ENCODE measurements at places on chromosomes 12 and 14. TPM values are rescaled to one million over a fixed set of nuclear protein-coding genes. Genes with fewer than 3 reads are reported as not detected.

Gene IRAK3
- 0.21 TPM for total RNA-seq

Gene ABCD2
- total RNA-seq = not detected

Gene SPIC
- not detected for total RNA-seq

Gene CPNE6
- not detected for total RNA-seq

Gene RAN
- 471 TPM for total RNA-seq

Gene KRT3
- not detected for total RNA-seq

DNA sequence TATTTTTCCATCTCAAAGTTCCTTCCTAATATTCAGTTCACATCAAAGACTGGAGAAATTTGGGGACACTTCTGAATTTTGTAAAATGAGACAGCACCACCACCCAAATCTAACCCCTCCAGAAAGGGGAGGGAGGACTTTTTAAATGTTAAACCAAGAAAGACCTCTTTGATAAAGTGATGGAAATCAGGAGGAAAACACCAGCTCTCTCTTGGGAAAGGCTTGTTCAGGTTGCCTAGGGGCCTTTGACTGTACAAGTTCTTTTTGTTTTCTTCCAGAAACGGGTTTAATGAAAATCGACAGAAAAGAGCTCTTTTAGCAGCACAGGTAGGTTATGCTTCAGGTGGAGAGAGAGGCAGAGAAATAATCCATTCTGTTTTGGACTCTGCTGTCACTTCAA is 112.3 kb downstream of the OTOGL start:
- no peak for DNase-seq

GRCh38 chr14:88790501-88791251 is 2.1 kb downstream of the EML5 start:
- no peak for DNase-seq

DNA sequence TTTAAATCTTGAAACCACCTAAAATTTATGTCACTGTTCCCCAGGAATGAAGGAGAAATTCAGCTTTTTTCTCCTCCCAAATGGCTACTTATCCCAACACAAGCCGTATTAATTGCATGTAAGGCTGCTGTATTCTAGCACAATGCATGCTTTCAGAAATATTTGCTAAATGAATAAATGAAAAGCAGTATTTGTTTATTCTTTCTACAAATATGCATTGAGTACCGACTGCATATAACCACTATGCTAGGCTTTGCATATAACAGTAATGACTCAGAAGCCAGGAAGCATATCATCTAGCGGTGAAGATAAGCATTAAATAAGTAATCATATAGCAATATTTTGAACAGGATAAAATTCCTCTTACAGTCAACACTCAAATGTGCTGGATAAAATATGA is 5.7 kb upstream of the LRR1 start:
- DNase-seq = no peak

- no peak for DNase-seq
Measured at GRCh38 chr14:105366386-105367074, 31.8 kb upstream of the TEX22 start.

- DNase-seq = no peak
Measured at GRCh38 chr14:51593397-51593796, 58.3 kb upstream of the FRMD6 start.

DNA sequence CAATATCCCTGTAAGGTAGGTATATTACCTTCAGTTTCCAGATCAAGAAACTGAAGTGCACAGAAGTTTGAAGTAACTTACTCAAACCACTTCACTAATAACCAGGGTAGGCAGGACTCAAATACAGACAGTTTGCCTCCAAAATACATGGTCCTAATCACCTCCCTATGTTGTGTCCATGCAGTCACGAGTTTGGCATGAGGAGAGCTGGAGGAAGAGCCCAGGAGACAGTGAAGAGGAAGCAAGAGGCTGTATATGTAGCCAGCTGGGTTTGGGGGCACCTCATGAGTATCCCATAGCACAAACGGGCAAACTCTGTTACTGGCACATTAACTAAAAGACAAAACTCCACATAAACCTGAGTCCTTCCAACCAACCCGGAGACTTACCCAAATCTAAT is 79.2 kb downstream of the DUSP16 start:
- no peak for DNase-seq

DNA sequence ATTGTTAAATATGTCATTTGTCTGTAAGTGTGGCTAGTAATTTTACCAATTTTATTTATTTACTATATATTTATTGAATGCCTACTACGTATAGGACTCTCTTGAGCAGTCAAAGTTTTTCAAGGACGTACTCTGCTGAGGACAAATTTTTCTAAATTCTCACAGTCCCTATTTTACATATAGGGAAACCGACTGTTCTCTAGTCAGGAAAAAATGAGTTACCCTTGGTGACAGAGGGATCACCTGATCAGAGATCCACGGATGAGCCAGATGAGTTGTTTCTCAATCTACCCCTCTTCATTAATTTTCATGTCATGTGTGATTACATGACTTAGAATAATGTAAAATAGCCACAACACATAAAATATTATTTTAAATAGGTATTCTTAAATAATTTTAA is 96.2 kb upstream of the SLC38A2 start:
- DNase-seq = no peak

GRCh38 chr12:64323476-64324225 is 66.9 kb downstream of the C12orf56 start:
- no peak for DNase-seq

- no peak for DNase-seq
Measured at GRCh38 chr12:27840229-27840999, 60.4 kb upstream of the MANSC4 start.

DNA sequence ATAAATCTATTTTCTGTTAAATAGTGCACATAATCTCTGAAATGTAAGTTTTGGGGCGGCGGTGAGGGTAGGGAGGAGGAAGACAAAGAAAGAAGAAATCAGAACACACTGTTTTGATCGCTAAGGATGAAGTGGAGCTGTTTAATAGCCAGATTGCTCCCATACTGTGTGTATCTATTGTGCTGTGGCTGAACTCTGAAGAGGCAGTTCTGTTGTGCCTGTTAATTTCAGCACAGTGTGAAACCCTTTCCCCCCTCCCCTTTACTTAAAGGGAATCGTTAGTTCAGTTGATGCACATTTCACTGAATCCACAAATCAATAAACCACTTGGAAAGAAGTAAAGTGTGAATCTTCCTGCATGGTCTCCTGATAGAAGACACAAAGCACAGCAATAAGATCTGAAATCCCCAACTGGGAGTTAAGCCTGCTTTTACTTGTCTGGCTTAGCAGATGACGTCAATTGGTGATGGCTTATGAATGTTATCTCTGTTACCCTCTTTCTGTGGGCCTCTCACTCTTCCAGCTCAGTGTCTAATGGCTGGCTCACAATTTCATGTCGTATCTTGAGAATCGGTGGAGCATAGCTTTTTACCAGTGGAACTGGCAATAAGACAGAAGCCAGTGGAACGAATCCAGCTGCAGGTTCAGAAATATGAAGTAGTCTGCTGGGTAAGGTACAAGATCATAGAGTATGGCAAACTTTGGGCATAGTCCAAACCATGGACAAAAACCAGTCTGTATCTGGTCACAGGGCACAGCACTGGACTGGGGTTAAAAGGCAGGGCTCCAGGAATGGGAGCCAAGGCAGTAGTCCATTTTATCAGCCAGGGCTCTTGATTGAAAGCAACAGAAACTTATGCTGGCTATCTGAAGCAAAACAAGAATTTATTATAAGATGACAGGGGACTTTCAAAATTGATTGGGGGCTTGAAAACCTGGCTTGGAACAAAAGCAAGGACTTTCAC is 413.5 kb upstream of the SEL1L start:
- no peak for DNase-seq

GRCh38 chr12:29103539-29103974 is 45.5 kb upstream of the FAR2 start:
- DNase-seq = no peak

DNA sequence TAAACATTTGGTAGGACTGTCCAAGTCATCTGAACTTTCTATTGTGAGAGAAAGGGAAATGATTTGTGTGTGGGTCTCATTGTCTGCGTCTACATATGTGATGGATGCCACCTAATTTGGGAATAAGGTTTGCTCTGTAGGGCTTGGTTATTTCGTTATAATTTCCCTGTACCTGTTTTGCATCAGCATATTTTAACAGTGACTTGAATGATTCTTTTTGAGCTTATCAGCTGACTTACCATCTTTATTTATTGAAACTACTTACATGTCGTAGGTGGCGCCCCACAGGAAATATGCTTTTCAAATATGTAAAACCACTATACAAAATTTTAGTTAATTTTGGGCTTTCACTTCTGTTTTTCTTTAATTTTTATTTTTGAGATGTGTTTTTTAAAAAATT is 56.5 kb upstream of the BCAT1 start:
- DNase-seq = no peak

Measured in osteocyte (in vitro differentiated cells).